CD14-positive monocyte (primary cell): ENCODE measurements at places on chromosomes 1 and 21.

GRCh38 chr1:232962761-232963745 is 12.6 kb downstream of the NTPCR start:
- DNase-seq, result no peak

DNA sequence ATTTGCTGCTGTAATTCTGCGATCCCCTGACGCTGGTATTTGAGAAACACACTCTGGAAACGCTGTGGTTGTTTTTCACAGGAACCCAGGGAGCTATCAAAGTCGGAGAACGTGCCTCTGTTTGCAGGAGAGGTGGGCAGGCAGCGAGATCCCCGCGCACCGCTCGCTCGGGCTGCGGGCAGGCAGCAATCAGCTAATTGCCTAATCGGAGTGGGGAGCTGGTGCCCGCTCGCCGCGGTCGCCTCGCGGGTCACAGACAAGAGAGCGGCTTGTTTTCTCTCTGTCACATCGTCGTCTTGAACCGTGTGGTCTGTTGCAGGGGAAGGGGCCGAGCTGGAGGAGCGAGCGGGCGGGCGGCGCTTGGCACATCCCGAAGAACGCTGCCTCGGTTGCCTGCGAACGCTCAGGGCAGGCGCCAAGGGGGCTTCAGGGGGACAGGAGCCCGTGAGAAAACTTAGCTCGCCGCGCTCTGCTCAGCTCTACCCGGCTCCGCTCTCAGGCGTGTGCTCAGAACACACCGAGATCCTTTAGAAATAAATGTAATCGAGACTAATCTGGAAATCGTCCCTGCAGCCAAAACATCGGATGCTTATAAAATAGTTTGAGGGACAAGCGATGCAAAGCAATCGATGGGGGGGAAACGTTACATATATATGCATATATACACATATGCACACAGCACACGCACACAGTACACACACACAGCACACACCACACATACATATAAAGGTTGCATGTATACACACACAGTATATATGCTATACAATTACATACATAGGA is 93.6 kb upstream of the SMYD2 start:
- DNase-seq, result no peak

DNA sequence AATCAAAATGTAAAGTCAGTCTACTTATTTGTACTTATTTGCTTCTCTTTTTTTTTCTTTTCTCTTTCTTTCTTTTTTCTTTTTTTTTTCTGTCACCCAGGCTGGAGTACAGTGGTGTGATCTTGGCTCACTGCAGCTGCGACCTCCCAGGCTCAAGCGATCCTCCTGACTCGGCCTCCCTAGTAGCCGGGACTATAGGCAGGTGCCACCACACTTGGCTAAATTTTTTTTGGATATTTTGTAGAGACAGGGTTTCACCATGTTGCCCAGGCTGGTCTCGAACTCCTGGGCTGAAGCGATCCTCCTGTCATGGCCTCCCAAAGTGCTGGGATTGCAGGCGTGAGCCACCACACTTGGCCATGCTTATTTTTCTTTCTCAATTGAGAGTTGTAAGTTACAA is 98.8 kb upstream of the ZBTB40 start:
- no peak for DNase-seq

DNA sequence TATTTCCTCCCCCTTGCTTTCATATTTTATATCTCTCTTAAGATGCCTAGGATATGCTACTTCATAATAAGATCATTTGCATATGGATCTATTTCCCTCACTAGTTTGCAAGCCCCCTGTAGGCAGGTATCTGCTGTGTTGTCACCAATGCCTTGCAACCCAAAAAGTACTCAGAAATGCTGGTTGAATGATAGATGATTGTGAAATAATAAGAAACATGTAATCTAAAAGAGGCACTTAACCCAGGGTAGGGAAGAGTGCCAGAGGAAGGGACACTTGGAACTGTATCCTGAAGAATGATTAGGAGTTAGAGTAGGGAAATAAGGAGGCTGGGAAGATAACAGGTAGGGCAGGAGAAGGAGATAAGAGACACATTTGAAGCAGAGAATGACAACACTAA is 12.3 kb downstream of the ATPAF1 start:
- DNase-seq, result no peak

DNA sequence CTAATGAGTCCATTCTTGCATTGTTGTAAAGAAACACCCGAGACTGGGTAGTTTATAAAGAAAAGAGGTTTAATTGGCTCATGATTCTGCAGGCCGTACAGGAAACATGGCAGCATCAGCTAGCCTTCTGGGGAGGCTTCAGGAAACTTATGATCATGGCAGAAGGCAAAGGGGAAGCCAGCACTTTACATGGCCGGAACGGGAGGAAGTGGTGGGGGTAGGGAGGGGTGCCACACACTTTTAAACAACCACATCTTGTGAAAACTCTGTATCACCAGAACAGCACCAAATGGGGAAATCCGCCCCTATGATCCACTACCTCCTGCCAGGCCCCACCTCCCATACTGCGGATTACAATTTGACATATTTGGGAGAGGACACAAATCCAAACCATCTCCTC is 43.9 kb downstream of the NOS1AP start:
- no peak for DNase-seq

GRCh38 chr1:214603819-214604252 is 841 bp downstream of the CENPF start:
- no peak for DNase-seq

GRCh38 chr1:228794173-228794572 is 58.9 kb downstream of the RHOU start:
- DNase-seq, result no peak

DNA sequence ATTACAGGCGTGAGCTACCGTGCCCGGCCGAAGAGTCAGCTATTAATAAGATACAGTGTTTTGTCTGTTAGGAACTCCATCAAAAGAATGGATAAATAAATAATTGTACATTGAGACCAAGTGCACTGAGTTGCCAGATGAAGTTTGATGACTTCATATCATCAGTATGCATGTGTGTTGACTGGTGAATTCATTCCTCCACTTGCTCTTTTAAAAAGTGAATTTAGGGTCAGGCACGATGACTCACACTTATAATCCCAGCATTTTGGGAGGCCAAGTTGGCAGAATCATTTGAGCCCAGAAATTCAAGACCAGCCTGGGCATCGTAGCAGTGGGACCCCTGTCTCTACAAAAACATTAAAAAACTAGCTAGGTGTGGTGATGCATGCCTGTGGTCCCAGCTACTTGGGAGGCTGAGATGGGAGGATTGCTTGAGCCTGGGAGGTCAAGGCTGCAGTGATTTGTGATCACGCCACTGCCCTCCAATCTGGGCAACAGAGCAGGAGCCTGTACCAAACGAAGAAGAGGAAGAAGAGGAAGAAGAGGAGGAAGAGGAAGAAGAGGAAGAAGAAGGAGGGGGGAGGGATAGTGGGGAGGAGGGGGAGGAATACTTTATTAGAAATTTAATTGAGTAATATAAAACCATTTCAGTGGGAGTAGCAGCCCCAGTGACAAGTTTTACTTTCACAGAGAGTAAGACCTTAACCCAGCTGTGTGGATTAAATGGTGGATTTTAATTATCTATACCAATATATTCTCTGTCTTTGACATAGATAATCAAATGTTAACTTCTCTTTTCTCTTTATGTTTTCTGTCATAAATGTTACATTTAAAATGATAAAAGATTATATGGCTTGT is 74.9 kb downstream of the CCDC18 start:
- DNase-seq, result no peak

DNA sequence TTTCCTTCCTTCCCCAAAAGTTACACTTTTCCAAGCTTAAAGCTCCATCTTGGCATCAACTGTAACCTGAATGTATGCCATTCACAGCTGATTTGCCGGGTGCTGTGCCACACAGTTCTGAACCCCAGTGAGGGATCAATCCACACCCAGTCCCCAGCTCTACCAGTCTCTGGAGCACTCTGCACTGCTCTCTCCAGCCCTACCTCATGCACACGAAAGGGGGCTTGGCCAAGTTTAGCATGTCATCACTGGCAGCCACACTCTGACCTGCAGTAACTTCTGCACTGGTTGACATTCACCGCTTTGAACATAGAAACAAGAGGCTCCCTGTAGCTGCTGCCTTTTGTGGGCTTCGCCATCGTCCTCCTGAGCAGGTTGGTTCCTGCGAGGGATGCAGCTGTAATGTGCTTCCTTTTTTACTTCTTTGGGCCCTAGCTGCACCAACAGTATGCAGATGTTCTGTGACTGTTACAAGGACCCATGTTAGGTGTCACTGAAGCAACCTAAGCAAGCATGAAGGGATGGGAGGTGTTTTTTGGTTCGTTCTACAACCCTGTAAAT is 135.4 kb upstream of the SLC44A3 start:
- no peak for DNase-seq

GRCh38 chr1:113021430-113022085 is 51.4 kb upstream of the LRIG2 start:
- DNase-seq, result no peak

DNA sequence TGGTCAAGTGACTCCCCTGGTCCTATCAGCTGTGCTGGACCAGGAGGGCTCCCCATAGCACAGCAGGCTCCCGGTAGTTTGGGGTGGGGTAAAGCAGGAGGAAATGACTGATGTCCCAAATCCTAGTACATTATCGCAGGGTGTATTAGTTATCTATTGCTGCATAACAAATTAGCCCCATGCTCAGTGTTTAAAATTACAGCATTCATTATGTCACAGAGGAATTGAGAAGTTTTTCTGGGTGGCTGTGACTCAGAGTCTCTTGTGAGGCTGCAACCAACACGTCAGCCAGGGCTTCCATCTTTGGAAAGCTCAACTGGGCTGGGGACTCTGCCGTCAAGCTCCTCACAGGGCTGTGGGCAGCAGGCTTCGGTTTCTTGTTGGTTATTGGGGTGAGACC is 34.3 kb upstream of the LAPTM5 start:
- no peak for DNase-seq

GRCh38 chr1:7674972-7675371 is 96.1 kb upstream of the VAMP3 start:
- no peak for DNase-seq

DNA sequence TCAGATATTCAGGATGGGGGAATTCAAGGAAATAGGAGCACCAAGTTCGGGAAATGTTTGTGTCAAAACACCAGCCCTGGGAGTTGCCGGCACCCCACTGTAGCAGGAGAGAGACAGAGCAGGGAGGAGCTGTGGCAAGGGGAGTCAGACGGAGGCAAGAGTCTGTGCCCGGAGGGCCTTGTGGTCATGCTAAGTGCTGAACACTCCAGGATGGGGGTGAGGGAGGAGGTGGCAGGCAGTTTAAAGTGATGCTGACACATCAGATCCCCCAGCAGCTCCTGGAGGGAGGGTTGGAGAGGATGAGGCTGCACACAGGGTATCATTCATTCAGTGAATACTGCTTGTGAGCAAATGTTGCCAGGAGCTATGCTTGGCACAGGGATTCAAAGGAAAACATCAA is 150.3 kb upstream of the ETV3 start:
- DNase-seq, result no peak

- no peak for DNase-seq
Measured at GRCh38 chr1:9385801-9386573, 93.3 kb downstream of the SPSB1 start.

GRCh38 chr1:99327357-99327756 is 63.1 kb downstream of the PLPPR4 start:
- DNase-seq, result no peak

GRCh38 chr1:82632155-82632554 is 831.4 kb downstream of the ADGRL2 start:
- DNase-seq, result no peak

- DNase-seq, result no peak
Measured at GRCh38 chr21:41764558-41765419, 2.1 kb downstream of the RIPK4 start.

DNA sequence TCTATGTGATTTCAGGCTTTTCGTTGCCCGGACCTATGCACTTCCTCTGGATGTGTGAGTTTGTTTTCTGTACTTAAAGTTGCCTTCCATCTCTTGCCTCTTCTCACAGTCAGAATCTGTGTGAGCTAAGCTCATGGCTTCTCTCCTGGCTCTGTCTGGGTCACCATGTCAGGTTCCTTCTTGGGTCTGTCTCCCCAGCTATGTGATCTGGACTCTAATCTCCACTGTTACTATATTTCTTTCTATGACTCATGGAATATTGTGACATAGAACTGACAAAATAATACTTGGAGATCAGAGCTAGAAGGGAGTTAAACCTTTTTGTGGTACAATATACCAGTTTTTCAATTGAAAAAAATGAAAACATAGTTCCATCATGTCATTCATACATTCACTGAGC is 172.7 kb upstream of the FGGY start:
- DNase-seq, result no peak

GRCh38 chr1:2921970-2922686 is 99.1 kb upstream of the ACTRT2 start:
- peak; percentile 8 for DNase-seq

GRCh38 chr1:160204526-160205241 is 500 bp upstream of the PEA15 start:
- peak; percentile 80 for DNase-seq

- DNase-seq, result no peak
Measured at GRCh38 chr1:227245613-227246320, 72.5 kb downstream of the CDC42BPA start.

- DNase-seq, result peak; percentile 93
Measured at GRCh38 chr1:11790880-11791715, 14.7 kb downstream of the MTHFR start.

DNA sequence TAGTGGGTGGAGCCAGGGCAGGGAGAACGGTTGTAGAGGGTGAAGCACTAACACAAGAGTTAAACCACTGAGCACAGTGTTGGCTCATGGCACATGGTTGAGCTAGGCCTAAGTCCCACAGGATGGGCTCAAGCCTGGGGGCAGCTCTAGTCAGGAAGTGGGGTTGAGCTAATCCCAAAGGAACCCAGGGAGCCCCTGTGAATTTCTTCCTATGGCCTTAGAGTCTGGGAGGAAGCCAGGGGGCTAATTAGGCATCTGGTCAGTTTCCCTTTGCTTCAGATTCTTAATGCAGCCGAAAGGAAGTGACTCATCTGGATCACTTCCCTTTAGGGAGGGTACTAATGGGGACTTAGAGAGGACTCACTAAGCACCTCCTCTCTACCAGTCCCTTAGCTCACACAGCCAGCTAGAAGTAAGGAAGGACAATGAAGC is 10.1 kb downstream of the CFAP45 start:
- DNase-seq, result peak; percentile 95

- no peak for DNase-seq
Measured at GRCh38 chr1:108824051-108824450, 32.8 kb downstream of the AKNAD1 start.

GRCh38 chr1:57959531-57960241 is 535.8 kb upstream of the DAB1 start:
- no peak for DNase-seq

DNA sequence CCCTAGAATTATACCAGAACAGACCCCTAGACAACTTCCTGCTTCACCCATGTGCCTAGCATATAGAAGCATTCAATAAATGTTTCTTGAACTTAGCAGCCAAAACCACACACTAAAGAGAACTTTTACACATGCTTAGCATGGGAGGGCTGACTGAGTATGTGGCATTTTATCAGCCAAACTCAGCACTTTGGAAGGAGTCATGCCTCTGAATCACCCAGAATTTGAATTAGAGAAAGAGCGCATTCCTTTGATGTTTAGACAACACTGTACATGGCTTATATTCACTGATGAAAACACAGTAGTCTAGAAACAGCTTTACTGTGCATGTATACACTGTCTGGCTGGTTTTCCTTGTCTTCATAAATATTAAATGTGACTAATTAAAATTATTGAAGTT is 26.1 kb downstream of the SPAG17 start:
- DNase-seq, result no peak

- no peak for DNase-seq
Measured at GRCh38 chr21:42669041-42669440, 15.6 kb downstream of the PDE9A start.

GRCh38 chr1:41955461-41956159 is 36.9 kb upstream of the HIVEP3 start:
- DNase-seq, result no peak
